Psoas muscle (tissue), 8 donors: ENCODE measurements at places on chromosomes 2 and 18.

DNA sequence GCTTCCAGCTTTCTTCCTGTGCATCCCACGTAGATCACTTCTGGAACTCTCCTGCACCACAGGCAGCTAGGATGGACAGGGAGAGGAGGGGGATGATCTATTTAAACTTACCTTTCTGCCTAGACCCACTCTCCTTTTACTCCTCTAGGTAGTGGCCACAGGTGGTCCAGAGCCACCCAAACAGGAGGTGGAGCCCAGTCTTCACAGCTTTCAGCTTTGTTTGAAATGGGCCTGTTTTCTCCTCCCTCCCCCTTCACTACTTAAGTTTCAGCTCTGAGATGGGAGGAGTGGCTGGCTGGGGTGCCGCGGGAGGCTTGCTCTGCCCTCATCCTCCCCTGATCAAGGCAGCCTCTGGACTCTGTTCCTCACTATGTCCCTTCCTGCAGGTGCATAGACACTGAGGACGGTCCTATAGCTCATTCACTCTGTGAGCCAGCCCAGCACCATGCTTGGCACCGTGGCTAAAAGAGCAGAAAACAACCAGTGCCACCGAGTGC is 12.6 kb upstream of the CELF4 start:
- H3K36me3 ChIP-seq = no peaks in the 10 kb centered on the region
- DNase-seq = no peak
- no peak overlapping the region for H3K4me3 ChIP-seq
- H3K27ac ChIP-seq = no peak overlapping the region
- no peaks in the 10 kb centered on the region for H3K27me3 ChIP-seq

DNA sequence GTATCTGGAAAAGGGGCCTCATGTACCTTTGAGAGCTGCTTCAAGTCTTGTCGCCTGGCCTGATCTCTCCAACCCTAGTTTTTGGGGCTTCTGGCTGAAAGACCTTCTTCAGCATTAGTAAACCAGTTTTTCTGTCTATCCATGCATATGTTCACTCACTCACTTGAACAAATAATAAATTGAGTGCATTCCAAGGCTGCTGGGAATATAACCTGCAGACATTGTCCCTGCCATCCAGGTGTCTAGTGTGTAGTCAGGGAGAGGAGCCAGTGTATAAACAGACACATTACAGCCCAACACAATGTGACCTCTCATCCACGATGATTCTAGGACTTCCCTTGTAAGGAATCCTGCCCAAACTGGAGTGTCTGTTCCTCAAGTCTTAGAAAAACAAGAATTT is 262.1 kb downstream of the PRKCE start:
- no peaks in the 10 kb centered on the region for H3K36me3 ChIP-seq
- H3K4me1 ChIP-seq = peaks cover 3% of the 10 kb centered on the region
- H3K4me3 ChIP-seq = no peak overlapping the region
- no peaks in the 10 kb centered on the region for H3K27me3 ChIP-seq
- H3K27ac ChIP-seq = no peak overlapping the region
- DNase-seq = no peak

DNA sequence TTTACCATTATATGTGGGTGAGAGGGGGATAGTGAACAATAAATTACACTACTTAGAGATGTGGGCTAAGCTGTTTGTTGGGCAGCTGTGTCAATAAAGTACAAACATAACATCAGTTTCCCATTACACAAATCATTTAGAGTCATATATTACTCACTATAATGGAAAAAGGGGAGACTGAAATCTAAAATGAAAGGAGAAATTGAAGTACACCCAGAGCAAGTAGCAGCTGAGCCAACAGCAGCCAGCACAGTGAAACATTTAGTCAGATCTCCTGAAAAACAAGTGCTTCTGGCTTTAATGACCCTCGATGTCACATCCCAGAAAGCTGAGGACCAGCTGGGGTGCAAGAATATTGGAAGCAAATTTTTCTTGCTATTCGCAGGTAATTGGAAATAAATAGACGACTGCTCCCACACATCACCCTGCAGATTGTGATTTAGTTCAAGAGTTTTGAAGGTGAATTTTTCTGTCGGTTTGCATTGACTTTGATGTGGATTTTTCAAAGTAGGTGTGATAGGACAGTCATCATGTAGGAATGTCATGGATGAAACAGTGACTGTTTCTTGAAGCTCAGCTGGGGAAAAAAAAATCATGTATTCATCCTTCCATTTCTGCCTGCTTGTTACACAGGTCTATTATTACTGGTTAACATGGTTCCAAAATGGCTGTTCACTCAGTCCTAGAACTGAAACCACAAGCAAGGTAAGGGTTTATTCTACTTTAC is 1607.3 kb upstream of the CELF4 start:
- H3K4me3 ChIP-seq = no peak overlapping the region
- H3K27ac ChIP-seq = no peak overlapping the region
- H3K36me3 ChIP-seq = no peaks in the 10 kb centered on the region
- H3K27me3 ChIP-seq = no peaks in the 10 kb centered on the region

- no peaks in the 10 kb centered on the region for H3K4me1 ChIP-seq
- no peak overlapping the region for H3K4me3 ChIP-seq
- peaks cover 70% of the 10 kb centered on the region for H3K36me3 ChIP-seq
- no peak overlapping the region for H3K27ac ChIP-seq
- DNase-seq = no peak
Observed at GRCh38 chr2:218679119-218679518, 7.2 kb downstream of the STK36 start.

GRCh38 chr2:69514819-69515218 is 77.6 kb upstream of the NFU1 start:
- H3K36me3 ChIP-seq = peaks cover 2% of the 10 kb centered on the region
- no peaks in the 10 kb centered on the region for H3K27me3 ChIP-seq
- no peak overlapping the region for H3K27ac ChIP-seq
- no peaks in the 10 kb centered on the region for H3K4me1 ChIP-seq
- no peak for DNase-seq

- no peaks in the 10 kb centered on the region for H3K36me3 ChIP-seq
- no peak overlapping the region for H3K4me3 ChIP-seq
- H3K4me1 ChIP-seq = no peaks in the 10 kb centered on the region
- H3K27ac ChIP-seq = no peak overlapping the region
- DNase-seq = no peak
- no peaks in the 10 kb centered on the region for H3K27me3 ChIP-seq
Observed at GRCh38 chr18:29154196-29154757, 977.3 kb upstream of the CDH2 start.

DNA sequence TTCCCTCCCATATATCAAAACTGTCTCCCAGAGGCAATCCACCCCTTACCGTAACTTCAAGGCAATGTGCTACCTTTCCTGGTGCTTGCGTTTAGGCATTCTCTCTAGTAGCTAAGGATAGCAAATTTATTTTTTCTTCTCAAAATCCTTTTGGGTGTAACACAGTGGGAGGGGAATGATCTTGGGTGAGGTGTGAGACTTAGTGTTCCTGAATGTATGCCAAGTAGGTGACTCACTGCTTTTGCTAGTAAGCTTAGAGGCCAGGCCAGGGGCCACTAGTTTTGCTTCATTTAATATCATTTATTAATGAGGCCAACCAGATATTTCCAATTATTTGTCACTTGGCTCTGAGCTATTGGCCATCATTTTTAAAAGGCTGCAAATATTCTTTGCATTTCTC is 135.5 kb downstream of the NAPG start:
- H3K4me3 ChIP-seq = no peak overlapping the region
- no peaks in the 10 kb centered on the region for H3K4me1 ChIP-seq
- H3K36me3 ChIP-seq = no peaks in the 10 kb centered on the region
- no peaks in the 10 kb centered on the region for H3K27me3 ChIP-seq
- DNase-seq = no peak
- H3K27ac ChIP-seq = no peak overlapping the region

DNA sequence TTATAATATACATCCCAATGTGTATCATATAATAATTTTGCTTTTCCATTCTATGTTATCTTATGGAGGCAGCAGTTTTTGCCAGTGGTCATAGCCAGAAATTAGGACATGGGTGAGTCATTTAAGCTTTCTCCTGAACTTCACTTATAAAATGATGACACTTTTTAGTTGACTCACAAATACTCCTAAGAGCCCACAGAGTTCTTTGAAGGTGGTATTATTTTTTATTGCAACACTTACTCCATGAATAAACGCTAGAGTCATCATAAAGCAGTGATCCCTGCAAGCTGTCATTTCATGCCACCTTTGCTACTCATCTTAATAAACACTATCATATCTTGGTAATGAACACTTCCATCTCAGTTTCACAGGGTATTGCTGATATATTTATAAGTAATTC is 69.9 kb upstream of the MAPRE2 start:
- no peak for DNase-seq
- H3K27me3 ChIP-seq = no peaks in the 10 kb centered on the region
- peaks cover 64% of the 10 kb centered on the region for H3K4me1 ChIP-seq
- H3K4me3 ChIP-seq = no peak overlapping the region

GRCh38 chr18:58862851-58863538 is 1.7 kb upstream of the ZNF532 start:
- H3K27me3 ChIP-seq = no peaks in the 10 kb centered on the region
- H3K4me3 ChIP-seq = peak overlapping the region; percentile 78
- H3K4me1 ChIP-seq = peaks cover 77% of the 10 kb centered on the region
- DNase-seq = peak; percentile 43
- H3K36me3 ChIP-seq = no peaks in the 10 kb centered on the region

- no peak overlapping the region for H3K4me3 ChIP-seq
- peaks cover 87% of the 10 kb centered on the region for H3K4me1 ChIP-seq
- no peaks in the 10 kb centered on the region for H3K27me3 ChIP-seq
- H3K36me3 ChIP-seq = no peaks in the 10 kb centered on the region
- no peak overlapping the region for H3K27ac ChIP-seq
Observed at GRCh38 chr2:25309402-25309801, 32.3 kb downstream of the DNMT3A start.

DNA sequence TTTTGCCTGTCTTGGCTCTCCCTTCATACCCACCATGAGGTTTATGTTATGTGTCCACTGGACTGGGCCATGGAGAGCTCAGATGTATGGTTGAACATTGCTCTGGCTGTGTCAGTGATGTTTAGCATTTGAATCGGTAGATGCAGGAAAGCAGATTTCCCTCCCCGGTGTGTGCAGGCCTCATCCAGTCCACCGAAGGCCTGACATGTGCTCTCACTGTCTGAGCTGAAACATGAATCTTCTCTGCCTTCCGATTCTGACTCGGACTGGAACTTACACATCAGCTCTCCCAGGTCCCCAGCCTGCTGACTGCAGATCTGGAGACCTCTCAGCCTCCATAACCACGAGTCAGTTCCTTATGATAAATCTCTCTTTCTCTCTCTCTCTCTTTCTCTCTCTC is 72.4 kb upstream of the SLC66A3 start:
- no peaks in the 10 kb centered on the region for H3K27me3 ChIP-seq
- no peak for DNase-seq
- H3K4me1 ChIP-seq = no peaks in the 10 kb centered on the region
- no peak overlapping the region for H3K27ac ChIP-seq
- no peaks in the 10 kb centered on the region for H3K36me3 ChIP-seq

DNA sequence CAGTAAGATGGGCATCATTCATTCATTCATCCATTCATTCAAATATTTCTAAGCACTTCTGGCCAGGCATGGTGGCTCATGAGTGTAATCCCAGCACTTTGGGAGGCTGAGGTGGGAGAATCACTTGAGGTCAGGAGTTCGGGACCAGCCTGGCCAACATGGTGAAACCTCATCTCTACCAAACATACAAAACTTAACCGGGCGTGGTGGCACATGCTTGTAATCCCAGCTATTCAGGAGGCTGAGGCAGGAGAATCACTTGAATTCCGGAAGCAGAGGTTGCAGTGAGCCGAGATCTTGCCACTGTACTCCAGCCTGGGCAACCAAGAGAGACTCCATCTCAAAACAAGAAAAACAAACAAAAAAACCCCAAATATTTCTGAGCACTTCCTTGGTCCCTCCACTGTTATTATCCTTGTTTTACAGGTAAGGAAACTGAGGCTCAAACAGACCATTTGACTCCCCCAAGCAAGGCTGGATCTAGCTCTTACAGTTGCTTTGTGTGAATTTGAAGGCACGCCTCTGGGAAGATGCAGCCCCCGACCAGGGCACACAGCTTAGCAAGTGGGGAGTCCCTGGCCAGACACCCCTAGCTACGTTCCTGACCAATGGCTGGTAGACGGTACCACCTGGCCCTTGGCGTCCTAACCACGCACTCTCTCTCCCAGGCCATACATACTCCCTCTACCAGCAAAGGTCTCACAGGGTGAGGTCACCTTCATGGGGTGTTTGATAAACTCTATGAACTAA is 50.6 kb upstream of the ODC1 start:
- no peaks in the 10 kb centered on the region for H3K36me3 ChIP-seq
- H3K4me1 ChIP-seq = peaks cover 4% of the 10 kb centered on the region
- no peak for DNase-seq
- H3K4me3 ChIP-seq = no peak overlapping the region
- peaks cover 37% of the 10 kb centered on the region for H3K27me3 ChIP-seq

- DNase-seq = no peak
- no peaks in the 10 kb centered on the region for H3K36me3 ChIP-seq
- no peaks in the 10 kb centered on the region for H3K4me1 ChIP-seq
- H3K4me3 ChIP-seq = no peak overlapping the region
- no peak overlapping the region for H3K27ac ChIP-seq
- no peaks in the 10 kb centered on the region for H3K27me3 ChIP-seq
Observed at GRCh38 chr2:161722547-161723503, 98.6 kb downstream of the SLC4A10 start.

- no peaks in the 10 kb centered on the region for H3K4me1 ChIP-seq
- H3K36me3 ChIP-seq = no peaks in the 10 kb centered on the region
- no peak overlapping the region for H3K27ac ChIP-seq
- H3K27me3 ChIP-seq = no peaks in the 10 kb centered on the region
Observed at GRCh38 chr18:55031979-55032378, 72.7 kb upstream of the CCDC68 start.

GRCh38 chr2:62831729-62832128 is 126.2 kb downstream of the EHBP1 start:
- no peak for DNase-seq
- peaks cover 13% of the 10 kb centered on the region for H3K36me3 ChIP-seq
- no peak overlapping the region for H3K27ac ChIP-seq
- H3K27me3 ChIP-seq = no peaks in the 10 kb centered on the region
- no peaks in the 10 kb centered on the region for H3K4me1 ChIP-seq

DNA sequence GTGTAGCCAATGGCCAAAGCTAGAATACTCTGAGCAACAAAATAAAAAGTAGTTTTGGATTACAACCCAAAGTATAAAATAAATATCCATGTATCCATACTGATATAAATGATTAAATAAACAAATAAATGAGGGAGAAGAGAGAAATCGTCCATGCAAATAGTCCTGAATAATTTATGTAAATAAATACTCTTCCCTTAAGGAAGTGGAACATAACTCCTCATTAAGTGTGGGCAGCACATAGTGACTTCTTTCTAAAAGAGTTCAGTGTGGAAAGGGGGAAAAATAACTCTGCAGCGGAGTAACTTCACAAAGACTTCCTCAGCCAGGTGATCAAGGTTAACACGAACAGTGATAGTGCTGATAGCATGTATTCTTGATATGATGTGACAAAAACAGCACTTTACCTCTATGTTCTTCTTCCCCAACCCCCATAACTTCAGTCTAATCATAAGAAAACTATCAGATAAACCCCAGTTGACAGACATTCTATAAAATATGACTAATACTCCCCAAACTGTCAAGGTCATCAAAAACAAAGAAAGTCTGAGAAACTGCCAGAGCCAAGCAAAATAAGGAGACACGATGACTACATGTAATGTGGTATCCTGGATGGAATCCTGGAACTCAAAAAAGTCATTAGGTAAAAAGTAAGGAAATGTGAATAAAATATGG is 30.7 kb downstream of the METTL8 start:
- no peaks in the 10 kb centered on the region for H3K27me3 ChIP-seq
- no peak for DNase-seq
- H3K27ac ChIP-seq = no peak overlapping the region
- H3K4me3 ChIP-seq = no peak overlapping the region

GRCh38 chr2:17830053-17831034 is 14.1 kb downstream of the MSGN1 start:
- no peaks in the 10 kb centered on the region for H3K27me3 ChIP-seq
- DNase-seq = peak; percentile 63
- H3K4me1 ChIP-seq = no peaks in the 10 kb centered on the region
- peak overlapping the region; percentile 50 for H3K4me3 ChIP-seq
- H3K27ac ChIP-seq = no peak overlapping the region
